Stimulated activated CD8-positive, alpha-beta memory T cell treated with anti-CD3 and anti-CD28 coated beads, Interleukin-2, amount 100 ng/mL, for 48 hours (primary cell): ENCODE measurements at places on chromosomes 4 and X.

GRCh38 chr4:4446434-4446833 is 59.5 kb downstream of the NSG1 start:
- DNase-seq = no peak

- DNase-seq = peak; percentile 62
Measured at GRCh38 chr4:1579001-1579900, 104.9 kb downstream of the FAM53A start.

DNA sequence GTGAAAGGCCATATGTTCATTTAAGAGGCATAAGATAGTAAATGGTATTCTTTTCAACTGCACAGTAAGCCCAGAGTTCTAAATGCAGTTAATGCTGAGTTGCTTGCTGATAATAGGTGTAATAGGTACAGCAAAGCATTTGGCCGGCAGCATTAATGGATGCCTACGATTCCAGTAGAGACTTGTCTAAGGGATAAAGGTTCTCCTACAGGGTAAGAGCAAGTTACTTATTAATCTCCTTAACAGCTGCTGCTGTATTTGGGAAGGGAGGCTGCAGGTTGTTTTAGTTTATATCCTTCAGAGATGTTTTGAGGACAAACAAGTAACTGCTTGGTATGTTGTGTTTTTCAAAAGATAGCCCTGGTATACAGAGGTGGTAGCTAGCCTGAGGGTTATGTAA is 16.8 kb downstream of the TSPAN7 start:
- DNase-seq = no peak

- no peak for DNase-seq
Measured at GRCh38 chr4:173272996-173273395, 61.2 kb downstream of the HMGB2 start.

DNA sequence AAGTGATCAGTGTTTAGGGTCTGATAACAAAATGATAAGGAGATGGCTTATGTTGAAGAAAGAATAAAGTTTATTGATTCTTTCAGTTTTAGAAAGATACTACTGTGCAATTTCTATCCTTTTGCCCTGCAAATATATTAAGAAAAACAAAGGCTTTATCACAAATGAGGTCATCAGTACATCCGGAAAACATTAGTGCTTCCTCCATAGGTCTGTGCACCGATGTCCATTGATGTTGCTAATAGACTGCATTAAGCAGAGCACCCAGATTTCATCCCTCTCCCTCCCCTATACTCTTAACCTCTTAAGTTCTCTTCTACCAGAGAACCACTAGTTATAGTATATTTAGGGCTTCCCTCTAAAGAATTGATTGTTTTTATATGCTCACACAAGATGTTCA is 53.7 kb upstream of the HHIP start:
- no peak for DNase-seq

- DNase-seq = no peak
Measured at GRCh38 chr4:95066050-95066449, 308.3 kb downstream of the BMPR1B start.

GRCh38 chr4:128660361-128661215 is 148.9 kb upstream of the JADE1 start:
- DNase-seq = no peak

GRCh38 chr4:55118397-55118796 is 7.0 kb downstream of the KDR start:
- DNase-seq = no peak

DNA sequence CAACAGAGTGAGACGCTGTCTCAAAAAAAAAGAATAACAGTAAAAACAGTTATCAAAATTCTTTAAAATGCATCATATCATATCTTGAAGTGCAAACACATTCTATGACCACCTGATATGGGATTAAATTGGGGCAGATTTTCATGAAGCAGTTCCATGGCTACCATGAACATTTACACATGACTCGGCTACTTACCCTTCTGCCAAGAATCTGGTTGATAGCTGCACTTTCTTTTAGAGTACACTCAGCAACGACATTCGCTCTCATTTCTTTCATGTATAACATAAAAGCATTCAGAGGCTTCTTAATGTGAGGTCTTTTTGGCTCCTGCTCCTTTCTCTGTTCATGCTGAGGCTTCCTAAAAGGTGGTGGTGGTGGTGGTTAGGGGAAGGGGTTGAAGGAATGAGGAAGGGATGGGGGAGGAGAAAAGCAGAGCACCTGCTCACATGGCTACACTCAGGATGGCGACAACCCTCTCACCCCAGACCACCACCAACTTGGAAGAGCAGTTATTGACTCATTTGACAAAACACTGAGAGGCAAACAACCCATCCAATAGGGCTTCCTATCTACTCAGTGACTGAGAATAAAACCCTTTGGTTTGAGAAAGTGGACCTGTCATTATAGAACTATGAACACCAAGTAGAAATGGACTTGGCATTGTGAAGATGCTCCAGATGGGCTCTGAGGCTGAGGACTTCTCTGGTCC is 88.5 kb downstream of the HADH start:
- DNase-seq = no peak

DNA sequence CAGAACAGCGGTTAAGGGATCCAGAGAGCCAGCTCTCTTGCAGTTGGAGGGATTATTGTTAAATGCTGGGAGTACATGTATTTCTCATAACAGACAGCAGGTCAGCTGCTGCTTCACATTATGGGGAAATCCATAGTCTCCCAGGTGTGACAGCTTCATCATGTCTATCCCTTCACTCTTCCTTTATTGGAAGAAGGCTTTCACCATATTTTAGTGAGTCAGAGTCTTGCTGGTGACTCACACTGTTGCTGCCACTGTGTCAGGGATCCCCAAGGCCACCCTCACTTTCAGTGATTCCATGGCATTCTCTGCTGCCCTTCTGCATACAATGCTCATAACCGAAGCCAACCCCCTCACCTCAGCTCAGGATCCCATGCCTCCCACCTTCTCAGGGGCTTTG is 32.9 kb upstream of the PAGE5 start:
- no peak for DNase-seq

DNA sequence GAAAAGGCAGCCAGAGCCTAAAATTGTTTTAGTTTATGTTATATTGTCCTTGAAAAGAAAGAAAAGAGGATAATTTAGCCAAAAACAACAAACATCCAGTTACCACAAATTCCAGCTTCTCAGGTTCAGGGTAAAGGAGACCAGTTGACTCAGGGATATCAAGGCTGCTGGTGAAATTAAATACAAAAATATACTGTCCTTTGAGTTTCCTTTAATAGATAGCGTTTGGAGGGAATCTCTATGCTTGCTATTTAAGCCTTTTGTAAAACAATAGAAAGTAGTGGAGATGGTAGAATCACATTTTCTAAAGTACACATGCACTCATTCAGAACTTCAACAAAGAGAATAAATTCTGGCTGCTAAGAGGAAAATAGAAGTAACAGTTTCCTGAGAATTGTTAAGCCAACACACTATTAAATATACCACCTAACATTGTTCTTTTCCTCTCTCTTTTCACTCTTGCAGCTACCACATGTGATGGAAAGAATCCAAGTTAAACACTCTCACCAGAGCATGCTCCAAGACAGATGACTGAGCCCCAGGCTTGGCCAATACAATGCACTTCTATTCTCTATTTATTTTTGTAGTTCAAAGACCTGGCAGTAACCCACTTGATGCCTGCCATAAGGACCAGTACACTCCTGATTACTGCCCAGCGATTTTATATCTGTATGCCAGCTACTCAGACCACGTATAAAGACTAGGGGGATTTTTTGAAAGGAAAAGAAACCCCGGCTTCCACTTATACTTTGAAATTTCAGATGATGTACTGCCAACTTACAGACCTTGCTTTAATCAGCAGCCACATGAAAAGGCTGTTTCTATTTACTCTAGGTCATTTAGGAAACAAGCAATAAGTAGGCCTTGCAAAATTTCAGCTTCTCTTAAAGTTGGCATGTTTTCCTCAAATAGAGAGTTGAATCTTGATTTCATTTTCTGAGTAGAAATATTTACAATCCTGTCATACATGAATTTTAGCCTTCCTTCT is 756.9 kb downstream of the FAT4 start:
- DNase-seq = no peak

- no peak for DNase-seq
Measured at GRCh38 chr4:79225360-79225759, 100.5 kb downstream of the NAA11 start.

- DNase-seq = no peak
Measured at GRCh38 chr4:1469607-1470392, 63.6 kb upstream of the NKX1-1 start.

- DNase-seq = no peak
Measured at GRCh38 chr4:39025552-39026085, 6.6 kb downstream of the TMEM156 start.

DNA sequence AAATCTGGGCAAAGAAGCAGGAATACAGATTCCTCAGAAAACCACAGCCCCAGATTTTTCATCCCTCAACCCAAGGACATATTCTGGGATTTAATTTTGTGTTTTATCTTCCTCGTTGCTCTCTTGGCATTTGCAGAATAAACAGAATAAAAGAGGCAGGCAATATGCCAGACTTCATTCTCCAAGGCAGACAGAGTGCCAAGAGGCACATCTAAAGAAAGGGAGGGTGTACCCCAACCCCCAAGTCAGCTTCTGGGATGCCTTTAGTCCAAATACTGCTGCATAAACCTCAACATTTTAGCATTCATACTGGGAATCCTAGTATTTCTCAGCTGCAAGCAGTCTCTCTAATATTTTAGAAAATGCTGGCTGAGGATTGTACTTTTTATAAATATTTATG is 629.2 kb downstream of the KLHL13 start:
- DNase-seq = no peak

DNA sequence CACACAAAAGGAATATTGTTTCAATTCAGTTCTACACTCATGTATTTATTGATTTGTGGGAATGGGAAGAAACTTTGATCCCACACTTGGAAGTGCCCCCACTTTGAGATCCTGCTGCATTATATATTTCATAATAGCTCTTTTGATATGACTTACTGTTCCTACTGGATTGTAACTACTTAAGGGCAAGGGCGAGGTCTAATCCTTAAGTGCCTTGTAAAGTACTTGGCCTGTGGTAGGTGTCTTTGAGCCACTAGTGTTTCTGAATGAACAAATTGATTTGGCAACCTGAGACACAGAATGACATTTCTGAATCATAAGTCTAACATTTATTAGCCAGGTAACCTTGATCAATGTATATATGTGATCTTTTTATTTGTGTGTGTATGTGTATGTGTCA is 767.2 kb downstream of the RAB28 start:
- DNase-seq = no peak

DNA sequence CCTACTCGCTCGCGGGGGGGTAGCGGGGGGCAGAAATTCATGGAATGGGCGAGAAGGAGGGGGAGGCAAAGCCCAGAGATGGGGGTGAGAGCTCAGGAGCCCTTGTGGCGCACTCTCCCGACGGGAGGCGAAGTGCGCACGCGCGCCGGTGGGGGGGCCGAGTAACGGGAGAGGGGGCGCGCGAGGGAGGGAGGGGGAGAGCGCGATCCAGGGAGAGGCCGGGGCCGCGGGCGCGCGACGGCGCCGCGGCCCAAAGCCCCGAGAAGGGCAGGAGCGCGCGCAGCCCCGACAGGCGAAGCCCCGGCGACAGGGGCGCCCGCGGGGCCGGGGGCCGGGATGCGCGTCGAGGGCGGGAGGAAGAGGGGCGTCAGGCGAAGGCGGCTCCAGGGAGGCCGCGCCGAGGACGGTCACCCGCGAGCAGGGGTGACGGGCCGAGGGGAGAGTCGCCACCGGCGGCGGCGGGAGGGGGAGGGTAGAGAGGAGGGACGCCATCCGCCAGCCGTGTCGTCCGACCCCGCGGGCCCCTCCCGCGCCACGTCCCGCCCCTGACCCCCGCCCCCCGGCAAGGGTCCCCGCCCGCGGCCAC is 421 bp downstream of the MECP2 start:
- peak; percentile 57 for DNase-seq

GRCh38 chrX:134418317-134419113 is 41.5 kb upstream of the HPRT1 start:
- no peak for DNase-seq

- no peak for DNase-seq
Measured at GRCh38 chrX:68647156-68647957, at the start of gene STARD8. STARD8 (plus strand) TSS chrX:68647666; CDS start chrX:68647883, 217 bp downstream.

DNA sequence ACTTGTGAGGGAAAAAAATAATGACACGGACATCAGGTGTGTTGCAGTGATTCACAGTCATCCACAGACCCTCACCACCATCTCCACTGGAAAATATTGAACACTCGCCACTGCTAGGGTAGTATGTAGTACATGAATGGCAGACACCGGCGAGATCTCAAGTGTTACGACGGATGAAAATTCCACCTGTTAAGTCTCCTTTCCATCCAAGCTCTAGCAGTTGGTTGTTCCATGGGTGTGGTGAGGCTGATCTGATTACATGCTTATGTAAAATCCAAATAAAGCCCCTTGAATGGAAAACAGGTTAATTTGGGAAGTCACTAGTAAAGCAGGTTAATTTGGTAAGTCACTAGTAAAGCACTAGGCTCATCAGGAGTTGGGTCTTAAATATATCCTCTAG is 1.1 kb upstream of the ARMCX4 start:
- DNase-seq = no peak

GRCh38 chr4:89256203-89256800 is 51.3 kb downstream of the GPRIN3 start:
- DNase-seq = no peak

- DNase-seq = no peak
Measured at GRCh38 chrX:16785247-16786138, 773 bp upstream of the TXLNG start.

DNA sequence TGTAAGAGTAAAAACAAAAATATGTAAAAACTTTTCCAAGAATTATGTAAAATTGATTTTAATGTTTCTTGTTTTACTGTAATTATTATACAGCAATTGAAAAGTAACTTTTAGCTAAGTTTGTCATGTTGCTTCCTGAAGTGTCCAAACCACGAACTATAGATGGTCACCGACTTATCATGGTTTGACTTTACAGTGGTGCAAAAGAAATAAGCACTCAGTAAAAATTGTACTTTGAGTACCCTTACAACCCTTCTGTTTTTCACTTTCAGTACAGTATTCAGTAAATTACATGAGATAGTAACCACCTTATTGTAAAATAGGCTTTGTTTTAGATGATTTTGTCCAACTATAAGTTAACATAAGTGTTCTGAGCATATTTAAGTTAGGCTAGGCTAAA is 93.8 kb downstream of the SLC10A6 start:
- no peak for DNase-seq

DNA sequence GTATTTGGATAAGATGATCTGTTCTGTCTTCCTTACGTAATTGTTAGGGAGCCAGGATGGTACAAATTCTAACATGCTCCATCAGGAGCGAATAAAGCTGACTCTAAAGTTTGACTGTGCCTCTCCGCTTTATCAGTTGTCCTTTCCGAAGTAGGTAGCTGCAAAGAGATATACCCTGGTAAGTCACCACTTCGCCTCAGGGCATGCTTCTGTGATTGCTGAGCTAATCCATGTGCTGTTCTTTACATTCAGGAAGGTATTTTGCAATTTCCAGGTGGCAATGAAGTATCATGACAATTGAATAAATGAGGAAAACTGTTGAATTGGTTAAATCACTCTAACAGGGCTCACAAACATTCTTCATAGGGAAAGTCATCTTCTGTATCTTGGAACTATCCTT is 38.9 kb downstream of the KIT start:
- DNase-seq = no peak

DNA sequence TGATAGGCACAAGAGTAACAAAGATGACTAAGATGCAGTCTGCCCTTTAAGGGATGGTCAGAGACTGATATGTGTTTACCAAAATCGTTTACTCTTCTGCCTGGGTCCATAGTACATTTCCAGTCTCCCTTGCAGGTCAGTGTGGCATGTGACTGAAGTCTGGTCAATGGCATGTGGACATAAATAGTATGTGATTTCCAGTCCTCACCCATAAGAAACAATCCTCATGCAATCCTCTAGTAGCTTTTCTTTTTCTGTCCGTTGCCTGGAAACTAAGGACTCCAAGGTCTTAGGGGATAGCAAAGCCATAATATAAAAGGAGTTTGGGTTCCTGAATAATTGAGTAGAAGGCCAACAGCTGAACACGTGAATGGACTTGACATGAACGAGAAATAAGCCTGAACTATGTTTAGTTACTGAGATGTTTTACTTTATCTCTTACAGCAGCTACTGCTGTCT is 1.1 kb downstream of the SLC9B2 start:
- no peak for DNase-seq
